ENCODE measurements at places on chromosomes 7 and 10.

- DNase-seq: no peak
Observed at GRCh38 chr7:66952343-66953043, 31.5 kb downstream of the TMEM248 start.

- DNase-seq: peak; percentile 32
Observed at GRCh38 chr7:100674411-100675104, 1.0 kb downstream of the GNB2 start.

DNA sequence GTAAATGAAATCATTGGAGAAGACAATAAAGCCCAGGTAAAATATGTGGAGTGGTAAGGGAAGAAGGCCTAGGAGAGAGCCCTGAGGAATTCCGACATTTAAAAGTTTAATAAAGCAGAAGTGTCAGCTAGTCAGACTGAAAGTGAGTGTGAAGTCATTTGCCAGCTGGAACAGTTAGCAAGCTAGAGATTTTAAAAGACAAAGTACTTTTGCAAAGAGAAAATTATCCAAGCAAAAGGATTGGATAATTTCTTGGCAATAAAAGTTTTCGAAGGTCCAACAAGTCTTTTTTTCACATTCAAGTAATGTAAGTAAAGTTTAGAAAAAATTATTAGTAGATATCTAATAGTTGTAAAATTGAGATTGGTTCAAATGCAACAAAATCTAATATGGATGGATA lies 27.1 kb upstream of the SEMA3C start:
- DNase-seq: no peak

DNA sequence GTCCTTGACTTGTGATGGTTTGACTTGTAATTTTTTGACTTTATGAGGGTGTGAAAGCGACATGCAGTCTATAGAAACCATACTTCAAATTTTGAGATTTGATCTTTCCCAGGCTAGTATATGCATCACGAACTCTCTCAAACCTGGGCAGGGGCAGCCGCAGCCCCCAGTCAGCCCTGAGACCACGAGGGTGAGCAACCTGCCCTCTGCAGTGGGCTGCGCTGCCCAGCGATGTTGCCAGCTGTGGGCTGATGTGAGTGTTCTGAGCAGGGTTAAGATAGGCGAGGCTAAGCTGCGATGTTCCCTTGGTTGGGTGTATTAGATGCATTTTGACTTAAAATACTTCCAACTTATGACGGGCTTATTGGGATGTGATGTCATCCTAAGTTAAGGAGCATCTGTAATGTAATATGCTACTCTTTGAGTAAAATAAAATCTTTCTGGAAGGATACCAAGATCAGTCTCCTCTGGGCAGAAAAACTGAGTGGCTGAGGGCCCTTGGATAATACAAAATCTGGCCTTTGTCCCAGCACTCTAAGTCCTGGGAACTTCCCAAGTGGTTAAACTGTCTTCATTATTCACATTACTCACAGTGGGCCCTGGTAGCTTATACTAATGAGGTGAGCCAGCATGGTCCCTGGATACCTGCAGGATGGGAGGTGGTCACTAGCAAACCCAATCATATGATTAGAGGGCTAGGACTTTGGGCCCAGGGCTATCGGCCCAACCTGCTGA lies 28.4 kb upstream of the CNPY1 start:
- no peak for DNase-seq

GRCh38 chr7:76352193-76352592 lies 6.6 kb downstream of the YWHAG start:
- DNase-seq: peak; percentile 42

- DNase-seq: no peak
Observed at GRCh38 chr7:39324139-39324760, 242.0 kb upstream of the YAE1 start.

GRCh38 chr7:56219017-56219416 lies 102.8 kb upstream of the NUPR2 start:
- DNase-seq: no peak

GRCh38 chr7:42475082-42475481 lies 238.1 kb upstream of the GLI3 start:
- no peak for DNase-seq

DNA sequence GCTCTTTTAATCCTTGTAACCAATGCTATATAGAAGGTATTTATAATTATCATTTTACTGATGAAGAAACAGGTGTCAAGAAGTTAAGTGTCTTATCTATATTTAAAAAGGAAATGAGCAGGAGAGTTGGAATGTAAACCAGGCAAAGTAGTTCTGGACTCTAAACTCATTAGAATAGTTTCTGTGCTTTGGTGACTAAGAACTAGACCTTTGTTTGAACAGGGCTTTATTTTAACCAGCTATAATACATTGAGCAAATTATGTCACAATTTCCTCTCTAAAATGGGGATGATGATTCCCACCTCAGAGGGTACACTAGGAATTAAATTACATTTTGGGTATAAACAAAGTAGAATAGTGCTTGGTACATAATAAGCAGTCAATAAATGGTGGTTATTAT lies 236.0 kb downstream of the MAGI2 start:
- no peak for DNase-seq
